ENCODE measurements at places on chromosomes 2 and 18.
A peak's percentile ranks its signal among the peaks of the same experiment; 100 is the strongest.

- DNase-seq, result no peak
Observed at GRCh38 chr18:57989536-57989935, 54.5 kb upstream of the NEDD4L start.

DNA sequence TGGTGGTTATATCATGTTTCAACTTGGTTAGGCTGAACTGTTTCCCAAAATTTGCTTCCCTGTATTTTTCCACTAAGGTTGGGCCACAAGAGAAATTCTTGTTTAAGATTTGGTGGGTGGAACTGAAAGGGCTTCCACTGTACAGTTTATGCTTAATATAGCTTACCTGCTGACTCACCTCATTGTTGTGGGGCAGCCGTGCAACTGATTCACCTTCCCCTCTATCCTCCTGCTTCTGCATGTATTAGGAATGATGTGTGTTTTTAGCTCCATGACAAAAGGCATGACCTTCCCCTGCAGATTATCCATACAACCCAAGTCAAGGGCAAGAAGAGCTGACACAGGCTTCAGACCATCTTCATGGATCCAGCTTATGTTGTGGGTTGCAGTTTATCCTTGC lies 98.4 kb upstream of the GULP1 start:
- DNase-seq, result no peak

DNA sequence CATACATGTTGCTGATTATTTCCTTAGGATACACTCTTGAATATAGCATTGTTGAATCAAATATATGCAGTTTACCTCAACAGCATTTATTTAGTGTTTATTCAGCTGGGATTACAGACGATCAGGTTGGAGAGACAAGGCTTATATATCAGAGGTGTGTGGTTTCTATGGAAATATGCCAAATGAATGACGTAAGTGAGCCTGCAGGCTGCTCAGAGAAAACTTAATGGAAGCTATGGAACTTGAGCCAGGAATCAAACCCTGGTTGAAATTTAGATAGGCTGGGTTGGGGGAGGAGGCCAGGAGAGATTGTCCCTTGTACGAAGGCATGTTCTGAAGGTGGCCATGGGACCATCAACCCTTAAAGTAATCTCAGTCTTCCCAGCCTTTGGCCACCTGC lies 79.5 kb downstream of the INPP4A start:
- no peak for DNase-seq

DNA sequence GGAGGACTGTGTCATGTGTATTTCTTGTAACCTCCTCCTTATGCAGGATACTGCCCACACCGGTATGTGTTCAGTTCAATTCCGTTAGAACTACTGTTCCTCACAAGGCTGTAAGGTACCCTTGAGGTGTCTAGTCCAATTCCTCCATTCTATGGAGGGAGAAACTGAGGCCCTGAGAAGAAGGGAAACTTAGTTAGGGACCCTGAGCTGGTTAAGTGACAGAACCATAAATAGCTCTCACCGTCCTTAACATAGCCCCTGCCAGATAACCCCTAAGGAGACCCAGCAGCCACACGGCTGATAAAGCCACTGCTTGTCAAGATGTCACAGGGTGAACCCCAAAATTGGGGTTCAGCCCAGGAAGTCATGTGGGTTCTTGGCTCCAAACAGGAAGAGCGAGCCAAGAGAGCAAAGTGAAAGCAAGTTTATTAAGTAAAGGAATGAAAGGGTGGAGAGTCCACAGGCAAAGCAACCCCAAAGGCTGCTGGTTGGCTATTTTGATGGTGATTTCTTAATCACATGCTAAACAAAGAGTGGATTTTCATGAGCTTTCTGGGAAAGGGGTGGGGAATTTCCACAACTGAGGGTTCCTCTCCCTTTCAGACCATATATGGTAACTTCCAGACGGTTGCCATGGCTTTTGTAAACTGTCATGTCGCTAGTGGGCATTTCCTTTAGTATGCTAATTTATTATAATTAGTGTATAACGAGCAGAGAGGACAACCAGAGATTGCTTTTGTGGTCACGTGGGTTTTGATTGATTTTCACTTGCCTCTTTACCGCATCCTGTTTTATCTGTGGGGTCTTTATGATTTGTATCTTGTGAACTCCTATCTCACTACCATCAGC lies 83.4 kb upstream of the RTN4 start:
- DNase-seq, result peak; percentile 87

GRCh38 chr18:68679528-68679927 lies 35.4 kb downstream of the TMX3 start:
- DNase-seq, result no peak

GRCh38 chr2:22350621-22351020 lies 1034.4 kb upstream of the KLHL29 start:
- no peak for DNase-seq
